Glutamatergic neuron (in vitro differentiated cells): ENCODE measurements at places on chromosomes 1 and 21.

DNA sequence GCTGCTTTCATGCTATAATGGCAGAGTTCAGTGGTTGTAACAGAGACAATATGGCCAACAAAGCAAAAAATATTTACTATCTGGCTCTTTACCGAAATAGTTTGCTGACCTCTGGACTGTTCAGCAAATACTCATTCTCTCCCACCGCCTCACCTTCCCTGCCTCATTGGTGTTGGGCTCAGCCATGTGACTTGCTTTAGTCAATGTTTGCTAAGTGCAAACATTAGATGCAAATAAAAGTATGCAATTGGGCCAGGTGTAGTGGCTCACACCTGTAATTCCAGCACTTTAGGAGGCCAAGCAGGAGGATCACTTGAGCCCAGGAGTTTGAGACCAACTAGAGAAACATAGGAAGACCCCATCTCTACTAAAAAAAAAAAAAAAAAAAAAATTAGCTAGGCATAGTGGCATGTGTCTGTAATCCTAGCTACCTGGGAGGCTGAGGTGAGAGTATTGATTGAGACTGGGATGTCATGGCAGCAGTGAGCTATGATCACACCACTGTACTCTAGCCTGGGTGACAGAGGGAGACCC is 55.1 kb downstream of the RPL5 start:
- DNase-seq: no peak

- no peak for DNase-seq
Measured at GRCh38 chr1:157671895-157672294, 28.7 kb downstream of the FCRL3 start.

DNA sequence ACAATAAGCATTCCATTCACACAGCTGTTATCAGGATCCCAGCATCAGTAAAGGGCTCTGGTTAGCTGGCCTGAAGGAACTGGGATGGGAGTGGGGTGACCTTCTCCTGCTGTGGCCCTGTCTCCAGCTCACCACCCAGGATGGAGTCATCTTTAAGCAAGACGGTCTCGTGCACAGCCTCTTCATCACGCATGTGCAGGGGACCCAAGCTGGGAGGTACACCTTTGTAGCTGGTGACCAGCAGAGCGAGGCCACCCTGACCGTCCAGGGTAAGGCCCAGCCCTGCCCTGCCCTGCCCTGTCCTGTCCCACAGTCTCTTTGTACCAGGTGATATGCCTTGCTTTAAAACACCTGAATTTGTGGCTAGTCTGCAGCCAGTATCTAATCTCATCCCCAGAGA is 24.3 kb downstream of the IGFN1 start:
- DNase-seq: no peak

DNA sequence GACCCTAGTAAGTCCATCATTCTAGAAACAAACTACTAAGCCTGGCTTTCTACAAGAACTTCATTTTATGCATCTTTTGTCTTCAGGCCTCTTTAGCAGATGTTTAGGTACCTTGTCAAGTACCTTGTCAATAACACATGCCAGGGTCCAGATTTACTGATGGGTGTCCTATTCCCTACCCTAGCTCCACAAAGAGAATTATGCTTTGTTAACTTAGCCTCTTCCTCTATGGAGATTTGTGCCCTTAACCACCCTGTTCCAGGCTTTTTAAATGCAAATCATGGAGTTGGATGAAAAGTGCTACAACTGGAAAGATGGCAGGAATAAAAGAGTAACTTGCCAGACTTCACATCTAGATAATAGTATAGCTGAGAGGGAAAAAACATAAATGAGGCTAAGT is 42.7 kb downstream of the SPATA46 start:
- DNase-seq: no peak

- DNase-seq: no peak
Measured at GRCh38 chr1:245131026-245131393, 23.8 kb upstream of the KIF26B start.

GRCh38 chr1:94928293-94928939 is 1.5 kb upstream of the CNN3 start:
- no peak for DNase-seq

GRCh38 chr1:234716908-234717375 is 107.0 kb upstream of the IRF2BP2 start:
- no peak for DNase-seq

GRCh38 chr1:224504297-224505041 is 69.9 kb upstream of the WDR26 start:
- DNase-seq: no peak

DNA sequence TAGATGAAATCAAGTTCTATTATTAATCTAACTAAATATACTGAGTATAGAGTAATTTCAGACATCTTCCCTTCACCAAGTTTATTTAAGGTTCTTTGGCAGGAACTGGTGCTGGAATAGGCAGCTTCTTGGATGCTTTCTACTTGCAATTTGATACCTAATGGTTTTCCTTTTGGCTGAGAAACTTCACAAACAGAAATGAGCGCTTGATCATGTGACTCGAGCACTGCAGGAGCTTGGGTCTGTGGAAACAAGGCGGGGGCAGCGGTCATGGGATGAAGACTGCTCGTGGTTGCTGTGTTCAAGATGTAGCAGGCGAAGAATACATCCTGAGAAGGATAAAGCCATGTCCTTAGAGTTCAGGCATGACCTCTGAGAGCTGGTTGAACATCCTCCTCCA is 136.8 kb downstream of the PTPRC start:
- DNase-seq: no peak

DNA sequence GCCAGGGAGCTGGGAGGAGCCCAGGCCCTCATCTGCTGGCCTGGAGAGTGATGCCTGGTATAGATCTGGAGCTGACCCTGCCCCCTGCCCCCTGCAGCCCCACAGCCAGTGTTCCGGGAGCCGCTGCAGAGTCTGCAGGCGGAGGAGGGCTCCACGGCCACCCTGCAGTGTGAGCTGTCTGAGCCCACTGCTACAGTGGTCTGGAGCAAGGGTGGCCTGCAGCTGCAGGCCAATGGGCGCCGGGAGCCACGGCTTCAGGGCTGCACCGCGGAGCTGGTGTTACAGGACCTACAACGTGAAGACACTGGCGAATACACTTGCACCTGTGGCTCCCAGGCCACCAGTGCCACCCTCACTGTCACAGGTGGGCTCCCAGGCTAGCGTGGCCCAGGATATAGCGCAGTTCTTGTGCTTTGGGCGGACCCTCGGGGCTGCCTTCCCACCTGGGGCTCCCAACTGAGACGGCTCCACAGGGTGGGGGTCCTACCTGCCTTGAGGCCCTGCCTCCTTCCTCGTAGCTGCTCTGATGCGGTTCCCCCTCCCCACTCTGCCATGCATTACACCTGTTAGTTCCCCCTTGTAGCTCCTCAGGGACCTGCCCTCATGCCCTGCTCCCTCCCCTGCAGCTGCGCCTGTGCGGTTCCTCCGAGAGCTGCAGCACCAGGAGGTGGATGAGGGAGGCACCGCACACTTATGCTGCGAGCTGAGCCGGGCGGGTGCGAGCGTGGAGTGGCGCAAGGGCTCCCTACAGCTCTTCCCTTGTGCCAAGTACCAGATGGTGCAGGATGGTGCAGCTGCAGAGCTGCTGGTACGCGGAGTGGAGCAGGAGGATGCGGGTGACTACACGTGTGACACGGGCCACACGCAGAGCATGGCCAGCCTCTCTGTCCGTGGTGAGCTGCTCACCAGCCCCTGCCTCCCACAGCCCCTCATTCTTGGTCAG is 98.7 kb downstream of the OBSCN start:
- no peak for DNase-seq

GRCh38 chr21:46027851-46028493 is 46.4 kb downstream of the COL6A1 start:
- no peak for DNase-seq

- peak; percentile 89 for DNase-seq
Measured at GRCh38 chr1:31373056-31373896, at the start of gene FABP3. Gene FABP3, minus strand, starts transcription at chr1:31373076. Its CDS starts 62 bp downstream, at chr1:31373014.

- no peak for DNase-seq
Measured at GRCh38 chr1:54371038-54371941, 34.9 kb downstream of the SSBP3 start.

- DNase-seq: no peak
Measured at GRCh38 chr1:204013052-204013451, 59.9 kb upstream of the SOX13 start.

GRCh38 chr21:42424914-42425541 is 21.3 kb downstream of the UBASH3A start:
- no peak for DNase-seq

DNA sequence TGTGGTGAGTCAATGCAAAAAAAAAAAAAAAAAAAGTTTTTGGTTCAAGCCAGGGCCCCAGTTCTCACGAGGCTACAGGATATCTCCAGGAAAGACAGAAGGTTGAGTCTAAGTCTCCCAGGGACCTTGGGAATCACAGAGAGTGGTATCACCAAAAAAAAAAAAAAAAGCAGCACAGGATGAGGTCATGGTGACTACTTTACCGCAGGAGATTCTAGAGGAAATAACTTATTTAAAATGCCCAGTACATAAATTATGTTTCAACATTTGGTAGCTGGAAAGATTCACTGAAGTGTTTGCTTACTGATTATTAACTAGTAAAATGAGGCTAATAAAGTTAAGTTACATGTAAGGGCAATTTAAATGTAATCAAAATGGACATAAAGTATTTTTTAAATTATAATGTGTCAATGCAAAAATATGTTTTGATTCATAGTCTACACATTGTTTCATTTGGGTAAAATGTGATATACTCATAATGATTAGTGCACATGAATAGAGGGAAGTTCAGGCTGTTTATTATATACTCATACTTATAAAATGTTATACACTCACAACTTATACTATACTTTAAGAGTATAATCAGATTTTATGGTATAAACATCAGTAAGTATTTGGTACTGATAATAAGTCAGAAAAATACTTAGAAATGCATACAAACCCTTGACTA is 84.1 kb downstream of the PLPPR5 start:
- no peak for DNase-seq

GRCh38 chr1:228898582-228898992 is 163.3 kb downstream of the RHOU start:
- no peak for DNase-seq

- no peak for DNase-seq
Measured at GRCh38 chr1:216805233-216805632, 82.0 kb upstream of the ESRRG start.

- no peak for DNase-seq
Measured at GRCh38 chr1:64721576-64722145, 23.2 kb upstream of the RAVER2 start.

DNA sequence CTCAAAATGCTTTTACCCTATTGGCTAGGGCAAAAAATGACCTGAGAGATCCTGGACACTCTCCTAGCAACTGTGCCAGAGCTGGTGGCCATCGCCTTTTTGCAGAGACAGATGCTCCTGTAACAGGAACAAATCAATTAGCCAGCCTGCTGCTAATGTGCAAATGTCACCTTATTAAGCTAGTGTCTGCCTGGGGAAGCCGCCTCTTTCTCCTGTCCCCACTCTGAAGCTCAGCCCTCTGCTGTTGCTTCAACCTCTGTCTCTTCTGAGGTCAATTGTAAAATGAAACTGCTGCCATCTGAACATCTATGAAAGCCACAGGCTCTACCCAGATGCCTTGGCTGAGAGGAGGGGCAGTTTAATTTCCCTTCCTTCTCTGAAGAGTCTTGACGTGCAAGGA is 85.5 kb upstream of the CACNA1E start:
- DNase-seq: peak; percentile 33
